ENCODE measurements at places on chromosomes 1 and 21.

- peak; percentile 2 for DNase-seq
Measured at GRCh38 chr1:98045211-98045766, 124.5 kb upstream of the DPYD start.

DNA sequence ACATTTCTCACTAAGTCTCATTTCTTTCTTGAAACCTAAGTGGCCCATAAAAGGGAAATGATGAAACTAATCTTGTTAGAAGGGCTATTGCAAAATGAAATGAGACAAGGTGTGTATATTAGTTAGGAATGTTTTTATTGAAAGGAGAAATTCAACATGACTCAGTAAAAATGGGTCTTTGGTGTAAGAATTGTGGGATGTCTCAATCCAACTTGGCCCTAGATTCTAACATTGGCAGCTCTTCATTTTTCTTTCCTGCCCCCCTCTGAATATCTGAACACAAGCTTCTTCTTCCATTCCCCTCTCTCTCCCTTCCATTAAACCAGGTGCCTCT is 26.8 kb upstream of the TARBP1 start:
- DNase-seq = no peak

DNA sequence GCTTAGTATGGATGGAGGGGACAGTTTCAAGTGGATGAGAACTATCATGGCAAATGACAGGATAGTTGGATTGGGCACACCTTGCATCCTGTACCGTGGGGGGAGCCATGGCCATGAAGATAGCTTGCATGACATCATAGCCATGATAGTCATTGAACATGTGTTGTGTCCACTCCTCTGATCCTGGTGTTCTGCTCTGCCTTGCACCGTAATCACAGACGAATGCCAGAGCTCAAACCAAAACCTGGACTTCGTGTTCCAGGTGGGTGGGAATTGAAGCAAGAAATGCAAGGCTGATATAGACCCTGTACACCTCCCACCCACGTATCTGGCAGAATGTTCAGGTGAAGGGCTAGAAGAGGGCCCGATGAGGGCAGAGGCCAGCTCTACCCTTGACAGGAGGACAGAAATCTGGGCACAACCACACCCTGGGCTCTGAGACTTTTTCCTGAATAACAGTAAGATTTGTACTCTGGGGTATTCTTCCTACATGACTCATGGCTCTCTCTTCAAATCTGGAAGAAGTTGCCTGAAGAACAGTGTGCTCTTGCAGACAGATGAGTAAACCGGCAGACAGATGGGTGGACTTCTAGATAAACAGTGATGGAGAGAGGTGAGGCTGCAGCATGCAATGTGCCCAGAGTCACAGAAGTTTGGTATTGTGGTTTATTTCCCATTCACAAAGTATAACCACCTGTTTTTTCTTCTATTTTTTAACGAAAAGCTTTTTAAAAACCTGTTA is 45.0 kb downstream of the KCNJ6 start:
- no peak for DNase-seq

DNA sequence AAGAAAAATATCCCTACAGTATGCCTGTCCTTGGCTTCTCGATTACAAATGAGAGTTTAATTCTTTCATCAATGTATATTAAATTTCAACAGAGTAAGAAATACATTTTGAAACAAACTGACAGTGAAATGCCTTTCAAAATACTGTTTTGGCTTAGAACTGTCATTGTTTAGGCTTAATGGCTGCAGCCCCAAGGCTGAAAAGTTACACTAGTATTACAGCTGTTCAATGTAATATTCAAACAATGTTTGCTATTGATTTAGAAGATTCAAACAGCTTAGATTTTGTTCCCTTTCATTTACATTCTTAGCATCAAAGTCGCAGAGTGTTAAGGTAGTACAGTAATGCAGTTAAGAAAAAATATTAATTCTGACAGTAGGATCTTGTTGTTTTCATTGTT is 882.9 kb upstream of the ADGRL2 start:
- no peak for DNase-seq

DNA sequence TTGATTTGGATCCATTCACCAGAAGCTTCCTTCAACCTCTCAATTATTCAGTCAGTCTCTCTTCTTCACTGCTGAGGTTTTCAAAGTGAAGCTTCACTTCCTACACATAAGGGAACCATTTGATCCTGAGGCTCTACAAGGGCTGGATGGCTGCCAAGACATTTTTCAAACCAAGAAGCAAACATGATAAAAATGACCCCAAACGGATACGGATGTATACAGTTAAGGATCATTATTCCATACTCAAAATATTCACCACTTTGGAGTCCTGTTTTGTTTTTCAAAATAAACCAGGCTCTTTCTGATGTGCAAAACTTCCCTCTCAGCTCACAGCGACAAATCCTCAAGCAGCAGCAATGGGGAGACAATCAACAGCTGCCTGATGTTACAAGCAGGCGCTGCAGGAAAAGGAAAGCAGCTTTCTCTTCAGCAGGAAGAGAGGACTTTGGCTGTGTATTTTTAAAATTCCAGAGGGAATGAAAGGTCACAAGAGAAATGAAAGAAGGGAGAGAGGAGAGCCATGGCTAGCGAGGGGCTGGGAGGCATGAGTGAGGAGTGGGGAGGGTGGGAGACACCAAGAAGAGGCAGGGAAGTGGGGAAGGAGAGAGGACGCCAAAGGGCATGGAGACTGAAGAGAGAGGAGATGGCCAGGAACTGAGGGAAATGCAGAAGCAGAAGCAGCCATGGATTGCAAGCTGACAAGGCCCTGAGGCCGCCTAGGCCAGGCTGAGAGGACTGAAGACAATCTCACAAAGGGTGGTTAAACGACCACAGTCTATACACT is 145.4 kb downstream of the SLC45A1 start:
- no peak for DNase-seq

DNA sequence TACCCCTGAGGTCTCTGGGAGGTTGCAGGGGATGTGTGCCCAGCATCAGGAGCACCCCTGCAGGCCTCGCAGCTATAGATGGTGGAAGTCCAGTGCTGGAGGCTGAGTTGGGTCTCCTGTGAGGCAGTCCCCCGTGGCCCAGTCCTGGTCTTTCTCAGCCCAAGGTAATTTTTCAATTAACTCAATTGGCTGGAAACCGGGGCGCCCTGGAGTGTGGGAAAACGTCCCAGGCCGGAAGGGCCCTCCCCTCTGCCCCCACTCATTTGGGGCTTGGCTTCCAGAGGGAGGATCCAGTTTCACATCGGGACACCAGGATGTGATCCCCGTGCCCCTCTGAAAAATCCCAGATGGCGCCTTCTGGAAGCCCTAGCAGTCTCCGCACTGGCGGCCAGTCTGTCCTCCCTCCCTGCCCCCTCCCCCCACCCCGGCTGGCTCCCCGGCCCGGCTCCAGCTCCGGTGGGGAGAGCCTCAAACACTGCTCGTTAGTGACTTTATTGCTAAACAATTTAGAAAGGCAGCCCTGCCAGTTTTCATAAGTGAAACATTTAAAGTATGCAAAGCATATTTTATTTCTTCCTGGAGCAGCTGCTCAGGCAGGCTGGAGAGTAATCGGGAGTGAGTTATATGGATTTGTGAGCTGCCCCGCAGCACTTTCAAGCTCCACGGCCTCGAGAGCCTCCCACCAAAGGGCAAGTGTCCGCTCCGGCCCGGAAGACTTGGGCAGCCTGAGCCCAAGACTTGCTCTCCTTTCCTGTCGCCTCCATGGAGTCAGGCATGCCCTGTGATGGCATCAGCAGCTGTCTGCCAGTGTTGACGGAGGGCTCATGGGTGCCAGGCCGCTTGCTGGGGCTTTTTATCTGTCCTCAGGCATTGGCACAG is 208.2 kb upstream of the TMEM51 start:
- DNase-seq = no peak

GRCh38 chr1:29235955-29236711 is at the start of gene PTPRU:
Gene PTPRU (plus strand): TSS chr1:29236522. CDS start chr1:29236645, 123 bp downstream.
- peak; percentile 78 for DNase-seq

DNA sequence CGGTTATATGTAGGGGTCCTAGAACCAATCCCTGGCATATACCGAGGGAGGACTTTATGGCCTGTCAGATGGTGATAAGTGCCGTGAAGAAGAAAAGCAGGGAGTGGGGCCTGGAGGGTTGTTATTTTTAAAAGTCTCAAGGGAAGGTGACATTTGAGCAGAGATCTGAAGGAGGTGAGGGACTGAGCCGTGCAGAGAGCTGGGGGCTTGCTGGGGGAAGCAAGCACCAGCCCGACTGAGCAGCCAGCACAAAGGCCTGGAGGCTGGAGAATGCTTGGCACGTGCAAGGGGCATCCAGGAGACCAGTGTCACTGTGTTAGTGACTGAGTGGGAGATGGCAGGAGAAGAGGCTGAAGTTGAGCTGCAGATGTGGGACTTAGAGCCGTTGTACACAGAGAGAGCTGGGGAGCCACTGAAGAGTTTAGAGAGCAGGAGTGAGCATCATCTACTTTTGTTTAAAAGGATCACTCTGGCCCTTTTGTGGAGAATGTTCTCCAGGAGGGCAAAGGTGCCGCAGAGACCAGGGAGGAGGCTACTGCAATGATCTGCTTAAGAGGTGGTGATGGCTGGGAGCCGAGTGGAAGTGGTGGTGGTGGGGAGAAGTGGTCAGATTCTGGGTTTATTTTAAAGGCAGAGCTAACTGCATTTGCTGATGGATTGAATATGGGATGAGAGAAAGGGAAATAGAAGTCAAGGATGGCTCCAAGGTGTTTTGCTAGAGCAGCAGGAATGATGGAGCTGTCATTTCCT is 31.2 kb downstream of the PTPRU start:
- no peak for DNase-seq
